ENCODE measurements at places on chromosomes 3 and 15.

DNA sequence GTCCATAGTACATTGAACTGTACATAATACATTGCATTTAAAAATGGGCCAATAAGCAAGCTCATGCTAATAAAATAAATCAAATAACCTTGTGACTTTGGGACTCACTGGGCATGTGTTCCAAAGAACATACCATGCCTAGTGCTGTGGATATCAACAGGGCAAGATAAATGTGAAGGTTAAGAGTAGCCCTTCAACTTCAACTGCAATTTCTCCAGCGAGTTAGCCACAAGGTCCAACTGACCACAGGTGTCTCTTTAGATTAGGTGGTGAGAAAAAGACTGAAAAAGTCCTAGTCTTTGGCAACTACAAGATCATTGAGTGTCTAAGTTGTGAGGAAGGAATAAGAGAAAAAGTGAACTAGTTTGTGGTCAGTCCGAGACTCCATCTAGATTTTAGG, 78.3 kb upstream of the ATP11B start:
- no peak for DNase-seq

GRCh38 chr15:84819291-84819768, 2.2 kb downstream of the ALPK3 start:
- no peak for DNase-seq

DNA sequence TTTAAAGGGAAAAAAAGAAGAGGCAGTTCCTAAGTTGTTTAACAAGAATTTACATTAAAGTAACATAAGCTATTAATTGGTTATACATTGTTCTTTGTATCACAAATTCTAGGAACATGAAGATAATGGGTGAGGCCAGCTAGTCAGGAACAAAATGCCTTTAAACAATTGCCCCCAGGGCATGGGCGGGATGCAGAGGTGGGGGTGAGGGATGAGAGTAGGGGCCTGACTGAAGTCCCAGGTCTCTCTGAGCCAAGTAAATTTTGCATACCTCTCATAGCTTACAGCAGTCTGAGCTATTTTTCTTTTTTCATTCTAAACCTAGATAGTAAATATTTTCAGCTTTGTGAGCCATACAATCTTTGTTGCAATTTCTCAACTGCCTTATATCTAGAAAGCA, 77.8 kb upstream of the RNU6-1 start:
- DNase-seq: no peak

DNA sequence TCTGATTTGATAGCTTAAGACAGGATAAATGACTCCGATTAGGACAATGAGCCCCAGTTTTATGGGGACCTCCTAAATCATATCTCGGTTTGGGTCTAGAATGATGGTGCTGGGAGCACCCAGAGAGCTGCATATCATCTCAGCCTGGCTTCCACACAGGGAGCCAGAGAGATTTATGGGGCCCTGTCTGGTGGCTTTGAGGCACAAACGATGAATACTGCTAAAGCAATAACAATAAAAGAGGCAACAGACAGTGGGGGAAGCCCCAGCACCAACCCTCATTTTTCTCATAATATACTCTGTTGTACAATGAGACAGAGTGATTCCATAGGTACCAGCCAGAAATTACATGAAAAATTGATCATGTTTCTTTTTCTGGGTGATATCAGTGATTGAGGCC, 889.0 kb upstream of the CFAP20DC start:
- DNase-seq: no peak

GRCh38 chr3:49674497-49674983, 389 bp downstream of the APEH start:
- no peak for DNase-seq

GRCh38 chr15:48978638-48979037, 14.9 kb upstream of the SHC4 start:
- no peak for DNase-seq

DNA sequence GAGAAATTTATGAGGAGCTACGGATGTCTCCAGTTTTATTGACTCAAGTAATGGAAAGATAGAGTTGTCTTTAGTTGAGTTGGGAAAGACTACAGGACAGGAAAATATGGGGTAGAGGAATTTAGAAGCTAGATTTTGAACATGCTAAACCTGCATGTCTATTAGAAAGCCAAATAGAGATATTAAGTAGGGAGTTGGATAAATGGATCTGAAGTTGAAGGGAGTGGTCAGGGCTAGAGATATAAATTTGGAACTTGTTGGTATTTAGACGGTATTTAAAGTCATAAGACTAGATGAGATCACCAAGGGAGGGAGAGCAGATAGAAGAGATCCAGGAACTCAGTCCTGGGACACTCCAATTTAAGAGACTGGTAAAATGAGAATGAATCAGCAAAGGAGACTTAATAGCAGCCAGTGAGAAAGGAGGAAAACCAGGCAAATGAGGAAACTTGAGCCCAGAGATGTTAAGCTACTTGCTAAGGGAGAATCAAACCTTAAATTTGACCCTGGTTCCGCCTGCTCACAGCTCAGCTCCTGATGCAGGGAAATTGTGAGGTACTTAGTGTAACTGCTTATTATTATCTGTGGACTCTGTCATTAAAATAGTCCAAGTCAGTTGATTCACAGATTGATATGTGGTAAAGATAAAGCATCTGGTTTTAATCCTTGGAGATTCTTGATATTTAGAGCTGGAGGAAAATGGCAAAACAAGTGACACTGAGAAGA, 35.8 kb downstream of the ABI3BP start:
- DNase-seq: no peak

- DNase-seq: no peak
Measured at GRCh38 chr3:17638356-17638755, 104.1 kb downstream of the TBC1D5 start.

DNA sequence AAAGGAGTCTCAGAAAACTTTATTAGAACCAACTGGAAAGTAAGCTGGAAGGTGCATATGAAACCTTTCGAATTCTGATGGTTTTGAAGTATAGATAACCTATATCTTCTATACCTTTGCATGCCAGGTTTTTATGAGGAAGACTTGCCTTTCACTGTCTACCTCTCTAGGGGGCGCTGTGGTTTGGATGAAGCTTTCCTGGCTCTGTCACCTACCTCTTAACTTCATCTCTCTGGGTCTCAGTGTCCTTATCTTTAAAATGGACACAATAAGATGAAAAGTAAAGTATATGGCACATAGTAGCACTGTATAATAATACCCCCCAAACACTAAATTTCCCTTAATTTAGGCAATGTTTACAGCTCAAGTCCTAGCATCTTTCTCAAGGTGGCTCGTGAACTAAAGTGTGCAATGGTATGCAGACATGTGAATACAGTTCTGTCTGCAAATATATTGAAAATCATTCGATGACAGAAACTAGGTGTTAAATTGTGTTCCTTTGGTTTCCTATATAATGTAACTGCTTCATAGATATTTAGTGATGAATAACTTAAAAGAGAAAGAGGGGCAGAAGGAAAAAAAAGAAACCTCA, 314.3 kb downstream of the CHST2 start:
- DNase-seq: no peak

DNA sequence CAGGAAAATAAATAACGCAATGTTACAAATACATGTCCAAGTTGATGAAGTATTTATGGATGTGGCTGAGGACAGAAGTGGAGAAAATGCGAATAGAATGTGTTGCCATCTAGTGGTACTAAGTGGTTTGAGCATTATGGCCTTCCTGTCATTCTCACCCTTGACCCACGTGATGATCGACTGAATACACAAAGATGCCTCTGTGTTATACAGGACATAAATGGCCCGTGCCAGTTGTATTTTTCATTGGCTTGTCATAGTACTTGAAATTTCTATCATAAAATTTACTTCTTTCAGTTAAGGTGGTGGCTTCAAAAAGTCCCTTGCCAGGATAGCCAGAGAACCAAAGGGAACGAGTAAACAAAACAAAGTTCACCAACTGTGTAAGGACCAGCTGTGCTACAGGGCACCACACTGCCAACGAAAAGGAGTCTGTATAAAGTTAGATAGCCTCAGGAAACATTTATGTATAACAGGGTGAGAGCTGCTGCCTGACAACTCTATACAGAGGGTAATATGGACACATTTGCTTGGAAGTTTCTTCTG, 103.7 kb downstream of the MYH15 start:
- DNase-seq: no peak

GRCh38 chr3:51891242-51892039, 11.7 kb downstream of the IQCF1 start:
- DNase-seq: no peak

DNA sequence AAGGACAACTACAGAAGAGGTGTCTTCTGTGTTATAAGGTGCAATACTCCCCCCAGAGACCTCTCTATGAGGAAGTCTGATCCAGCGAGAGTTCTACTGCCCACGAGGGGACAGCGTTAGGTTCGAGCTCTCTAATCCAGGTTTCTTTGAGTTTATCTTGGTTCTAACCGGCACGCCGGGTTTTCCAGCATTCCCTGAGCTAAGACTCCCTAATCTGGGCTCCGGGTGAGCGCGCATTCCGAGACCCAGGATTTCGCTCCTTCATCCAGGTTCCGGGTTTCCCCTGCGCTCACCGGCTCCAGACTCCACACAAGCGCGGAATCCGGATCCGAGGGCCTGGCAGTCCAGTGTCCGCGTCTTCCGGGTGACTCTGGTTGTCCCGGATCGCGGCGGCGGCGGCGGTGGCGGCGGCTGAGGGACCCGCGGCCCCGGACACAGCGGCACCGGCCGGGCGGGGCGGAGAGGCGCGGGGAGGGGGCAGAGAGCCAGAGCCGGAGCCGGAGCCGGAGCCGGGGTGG, at the start of gene ZNF609:
TSS of gene ZNF609 (plus strand) at position 373 of the 518 bp plus-strand sequence. CDS start 38,842 bp downstream, outside the sequence.
- DNase-seq: peak; percentile 85

DNA sequence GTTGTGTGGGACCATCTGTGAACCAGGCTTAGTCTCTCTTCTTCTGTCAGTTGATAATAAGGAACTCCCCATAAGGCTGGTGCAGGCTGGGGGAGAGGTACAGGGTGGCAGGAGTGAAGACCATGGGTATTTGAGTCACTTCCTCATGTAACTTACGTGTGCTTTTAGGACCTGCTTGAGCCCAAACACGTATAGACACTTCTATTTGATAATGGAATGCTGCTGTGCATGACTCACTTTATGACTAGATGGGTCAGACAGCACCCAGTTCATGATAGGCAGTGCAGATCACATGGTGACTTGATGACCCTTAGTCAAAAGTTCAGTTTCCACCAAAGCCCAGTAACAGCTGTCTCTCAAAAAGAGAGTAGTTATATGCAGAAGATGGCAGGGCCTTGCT, 490.9 kb downstream of the ZBBX start:
- no peak for DNase-seq

DNA sequence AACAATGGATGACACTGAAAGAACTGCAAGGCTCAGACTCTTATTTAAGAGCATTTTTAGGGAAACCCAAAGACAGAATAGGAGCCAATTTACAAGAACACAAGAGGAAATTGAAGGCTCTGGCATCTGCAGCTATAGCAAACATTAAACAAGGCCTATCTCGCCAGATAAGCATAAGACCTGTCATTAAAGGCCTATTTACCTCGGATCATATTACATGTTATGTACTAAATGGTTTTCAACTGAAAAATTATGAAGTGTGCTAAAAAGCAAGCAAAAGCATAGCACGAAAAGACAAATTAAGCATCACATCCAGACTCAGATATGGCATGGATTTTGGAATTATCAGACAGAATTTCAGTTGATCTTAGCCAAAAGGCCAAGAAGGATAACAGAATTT, 617.1 kb downstream of the SQOR start:
- no peak for DNase-seq

- DNase-seq: no peak
Measured at GRCh38 chr15:58190419-58190818, 52.2 kb downstream of the AQP9 start.

DNA sequence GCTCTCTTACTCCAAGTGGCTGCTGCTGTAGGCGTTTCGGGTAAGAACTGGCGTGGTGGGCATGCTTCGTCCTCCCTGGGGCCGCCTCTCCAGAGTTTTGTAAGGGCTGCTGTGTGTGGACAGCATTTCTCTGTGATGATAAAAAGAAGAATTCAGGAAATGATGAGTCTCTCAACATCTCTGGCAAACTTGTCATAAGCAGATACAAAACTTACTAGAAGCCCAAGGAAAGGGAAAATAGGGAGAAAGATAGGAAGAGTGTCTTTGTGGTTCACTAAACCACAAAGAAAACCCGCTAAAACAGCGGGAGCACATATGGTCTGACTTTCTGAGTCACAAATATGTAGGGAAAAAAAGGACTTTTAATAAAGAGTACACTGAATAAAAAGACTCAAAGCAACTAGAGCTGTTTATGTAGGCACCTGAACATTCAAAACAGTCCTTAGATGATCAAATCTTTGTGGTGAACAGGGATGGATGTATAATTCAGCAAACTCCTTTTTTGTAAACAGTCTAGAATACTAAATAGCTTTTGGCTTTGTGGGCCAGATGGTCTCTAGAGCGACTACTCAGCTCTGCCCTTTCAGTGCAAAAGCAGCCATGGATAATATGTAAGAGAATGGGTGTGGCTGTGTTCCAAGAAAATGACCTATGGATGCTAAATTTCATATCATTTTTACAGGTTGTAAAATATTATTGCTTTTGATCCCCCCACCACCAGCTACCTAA, 60.4 kb upstream of the LMOD3 start:
- DNase-seq: no peak

DNA sequence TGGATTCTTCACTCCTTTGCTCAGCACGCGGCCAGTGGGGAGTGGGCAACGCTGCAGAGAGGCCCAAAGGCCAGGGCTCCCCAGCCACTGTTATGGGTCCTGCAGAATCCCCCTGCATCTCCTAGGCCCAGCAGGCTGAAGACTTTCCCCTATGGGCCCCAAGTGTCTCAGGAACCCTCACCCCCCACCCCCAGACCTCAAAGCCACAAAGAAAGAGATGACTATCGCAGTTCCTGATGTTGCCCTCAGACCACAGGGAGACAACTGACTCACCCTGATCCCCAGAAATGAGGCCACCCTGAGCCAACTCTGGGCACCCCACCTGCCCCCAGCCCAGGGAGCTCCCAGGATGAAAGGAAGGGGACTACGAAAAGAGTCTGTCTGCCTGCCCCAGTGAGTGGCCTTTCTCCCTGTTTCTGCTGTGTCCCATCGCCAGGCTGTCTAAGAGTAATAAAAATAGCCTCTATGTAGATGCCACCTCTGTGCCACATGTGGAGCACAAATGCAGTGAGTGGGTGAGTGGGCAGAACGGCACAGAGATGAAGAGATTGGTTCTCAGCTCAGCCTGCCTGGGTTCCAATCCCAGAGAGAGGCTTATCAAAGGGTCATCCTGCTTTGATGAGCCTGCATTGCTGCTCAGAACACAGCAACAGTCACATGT, 283.0 kb downstream of the UACA start:
- DNase-seq: peak; percentile 20

DNA sequence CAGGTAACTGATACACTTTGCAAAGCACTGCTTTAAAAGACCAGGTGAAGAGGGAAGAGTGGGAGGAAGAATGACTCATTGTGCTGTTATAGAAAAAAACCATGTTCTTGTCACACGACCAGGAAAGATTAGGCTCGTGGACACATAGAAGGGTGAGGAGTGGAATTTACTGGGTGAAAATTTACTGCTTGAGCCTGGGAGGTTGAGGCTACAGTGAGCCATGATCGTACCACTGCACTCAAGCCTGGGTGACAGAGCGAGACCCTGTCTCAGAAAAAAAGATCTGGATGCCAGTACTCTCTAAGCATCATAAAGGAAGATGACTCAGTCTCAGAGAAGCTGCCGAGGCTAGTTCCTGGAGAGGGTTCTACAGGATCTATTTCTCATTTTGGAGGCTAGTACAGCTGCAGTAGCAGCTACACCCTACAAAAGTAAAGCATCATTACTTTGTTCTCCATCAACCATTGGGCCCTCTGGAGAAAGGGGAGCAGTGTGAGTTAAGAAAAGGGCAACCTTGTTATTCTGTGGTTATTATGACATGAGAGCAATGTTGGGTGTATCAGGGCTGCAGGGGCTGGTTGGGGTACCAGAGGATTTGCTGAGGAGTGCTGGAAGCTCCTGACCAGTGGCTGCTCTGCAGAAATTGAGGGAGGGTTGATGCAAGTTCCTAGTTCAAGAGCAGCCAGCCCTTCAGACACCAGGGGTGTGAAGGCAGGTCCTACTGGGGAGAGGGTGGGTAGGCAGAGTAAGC, 75.4 kb downstream of the CMTM8 start:
- peak; percentile 68 for DNase-seq

Data from T-helper 1 cell (primary cell).